ENCODE measurements at places on chromosomes 5 and 9.

- DNase-seq: no peak
Measured at GRCh38 chr5:114948986-114949621, 220.6 kb downstream of the TRIM36 start.

DNA sequence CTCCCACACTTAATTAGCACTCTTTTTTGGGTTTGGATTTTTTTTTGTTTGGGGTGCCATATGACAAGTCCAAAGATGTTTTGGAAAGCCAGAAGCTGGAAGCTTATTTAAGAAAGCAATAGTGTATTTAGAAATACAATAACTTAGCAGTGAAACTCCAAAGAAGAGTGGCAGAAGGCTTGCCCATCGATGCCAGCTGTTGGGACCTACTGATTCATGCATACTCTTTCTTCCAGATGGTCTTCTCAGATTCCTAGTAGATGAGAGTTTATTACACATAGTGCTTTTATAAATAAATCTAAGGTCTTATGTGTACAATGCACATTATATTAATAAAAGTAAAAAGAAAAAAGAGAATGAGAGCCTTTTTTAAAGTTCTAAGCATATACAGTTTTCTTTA is 374.6 kb downstream of the OSTF1 start:
- DNase-seq: no peak

DNA sequence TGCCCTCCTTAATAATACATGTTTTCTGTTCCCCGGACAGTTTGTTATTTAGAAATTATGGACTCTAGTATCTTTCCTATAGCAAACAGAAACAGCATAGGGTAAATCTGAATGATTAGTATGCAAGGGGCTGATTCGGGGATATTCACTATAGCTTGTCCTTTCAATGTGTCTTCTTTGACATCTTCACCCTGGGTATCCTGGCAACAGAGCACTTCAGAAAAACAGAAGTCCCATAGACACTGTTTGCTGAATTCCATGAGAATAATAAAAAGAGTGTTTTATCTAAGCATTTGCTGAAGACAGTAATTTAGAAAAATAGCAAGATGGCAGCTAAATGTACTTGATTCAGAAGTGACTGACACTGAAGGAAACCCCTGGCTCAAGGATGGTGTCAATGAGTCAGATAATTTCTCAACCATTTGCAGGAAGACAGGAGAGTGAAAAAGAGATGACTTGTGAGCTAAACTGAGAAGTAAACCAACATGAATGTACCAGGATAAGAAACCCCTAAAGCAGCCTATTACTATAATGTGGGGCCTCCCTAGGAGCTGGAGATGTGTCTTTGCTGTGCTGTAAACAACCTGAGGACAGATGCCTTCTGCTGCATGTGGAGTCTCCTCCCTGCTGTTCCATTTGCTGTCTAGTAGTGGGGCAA is 246.2 kb downstream of the MAN2A1 start:
- DNase-seq: no peak

GRCh38 chr5:12204761-12205160 is 300.5 kb upstream of the CTNND2 start:
- no peak for DNase-seq

- DNase-seq: no peak
Measured at GRCh38 chr5:168291964-168292785, 730 bp downstream of the WWC1 start.

- DNase-seq: no peak
Measured at GRCh38 chr5:12277504-12278192, 373.4 kb upstream of the CTNND2 start.

- DNase-seq: no peak
Measured at GRCh38 chr9:94826644-94827410, 100.3 kb downstream of the AOPEP start.

DNA sequence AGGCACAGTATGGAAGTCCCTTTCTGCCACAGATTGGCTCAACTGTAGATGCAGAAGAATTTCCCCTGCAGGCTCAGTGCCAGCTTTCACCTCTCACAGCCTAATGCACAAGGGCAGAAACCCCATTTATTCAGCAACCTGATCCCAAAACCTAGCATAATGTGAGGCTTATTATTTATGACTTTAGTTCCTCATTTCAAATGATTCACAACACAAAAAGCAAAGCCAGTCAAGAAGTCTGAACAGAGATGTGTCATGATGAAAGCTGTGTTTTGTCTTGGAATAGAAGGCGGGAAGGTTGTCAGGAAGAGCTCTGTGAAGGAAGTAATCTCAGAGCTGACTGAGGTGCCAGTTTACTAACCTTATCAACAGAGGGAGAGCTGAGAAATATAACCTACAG is 369.7 kb downstream of the LRRC70 start:
- DNase-seq: no peak

DNA sequence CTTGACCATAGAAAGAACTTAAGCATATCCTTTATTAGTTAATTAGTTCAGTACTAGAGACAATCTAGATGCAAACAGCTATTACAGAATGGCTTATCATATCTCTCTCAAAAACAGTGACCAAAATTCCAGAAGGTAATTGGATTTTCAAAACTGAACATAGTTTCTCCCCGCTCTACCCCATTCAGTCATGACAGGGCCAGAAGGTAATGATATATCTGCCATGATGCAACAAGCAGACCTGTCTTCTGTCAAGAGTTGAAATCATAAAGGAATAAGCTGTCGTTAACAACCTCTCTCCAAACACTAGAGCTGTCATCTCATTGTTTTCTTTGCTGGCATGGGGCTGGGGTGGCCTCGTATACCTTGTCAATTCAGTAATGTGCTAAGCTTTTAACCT is 200.5 kb upstream of the POU5F2 start:
- DNase-seq: no peak

DNA sequence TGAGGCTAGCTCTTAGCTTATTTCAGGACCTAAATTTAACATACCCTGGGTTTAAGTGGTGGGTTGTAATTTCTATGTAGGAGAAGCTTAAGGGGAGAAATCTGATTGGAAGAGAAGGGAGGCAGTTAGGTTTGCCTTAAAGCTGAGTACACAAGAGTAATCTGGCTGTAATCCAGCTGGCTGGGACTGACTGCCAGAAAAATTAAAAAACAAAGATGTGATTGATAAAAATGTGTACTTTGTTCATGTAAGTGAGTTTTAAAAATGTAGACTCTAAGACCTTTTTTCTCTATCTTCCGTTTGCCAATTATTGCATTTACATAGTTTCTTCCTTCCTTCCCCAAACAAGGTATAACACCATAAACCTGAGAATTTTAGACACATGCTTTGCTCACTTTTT is 17.5 kb upstream of the MSMP start:
- DNase-seq: no peak

- no peak for DNase-seq
Measured at GRCh38 chr9:93007529-93008058, 50.9 kb upstream of the SUSD3 start.

DNA sequence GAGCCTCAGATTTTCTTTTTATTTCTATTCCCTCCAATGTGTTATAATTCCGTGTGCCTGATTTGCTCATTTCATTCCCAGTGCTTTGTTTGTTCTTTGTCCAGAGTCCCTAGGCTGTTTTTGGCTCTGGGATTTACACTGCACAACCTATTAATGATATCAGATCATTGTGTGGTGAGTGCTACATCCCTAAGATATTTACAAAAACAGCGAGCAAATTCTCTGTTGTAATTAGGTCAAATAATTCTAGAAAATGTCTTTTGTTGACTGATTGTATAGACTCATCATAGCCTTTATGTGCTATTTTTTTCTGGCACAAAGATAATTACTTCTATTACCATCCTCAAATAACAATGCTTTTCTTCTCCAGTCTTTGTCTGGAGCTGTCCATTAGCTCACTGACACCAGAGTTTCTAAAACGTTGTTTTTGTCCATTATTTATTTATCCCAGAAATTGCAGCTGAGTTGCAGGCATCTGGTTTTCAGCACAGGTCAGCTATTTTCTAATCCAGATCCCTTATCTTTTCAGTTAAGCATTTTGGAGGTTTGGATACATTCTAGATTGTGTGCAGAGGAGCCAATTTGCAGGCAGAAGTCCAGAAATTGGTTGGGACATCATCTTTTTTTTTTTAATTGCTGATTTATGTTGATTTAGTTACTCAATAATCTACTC is 379.9 kb upstream of the DMAC1 start:
- no peak for DNase-seq

DNA sequence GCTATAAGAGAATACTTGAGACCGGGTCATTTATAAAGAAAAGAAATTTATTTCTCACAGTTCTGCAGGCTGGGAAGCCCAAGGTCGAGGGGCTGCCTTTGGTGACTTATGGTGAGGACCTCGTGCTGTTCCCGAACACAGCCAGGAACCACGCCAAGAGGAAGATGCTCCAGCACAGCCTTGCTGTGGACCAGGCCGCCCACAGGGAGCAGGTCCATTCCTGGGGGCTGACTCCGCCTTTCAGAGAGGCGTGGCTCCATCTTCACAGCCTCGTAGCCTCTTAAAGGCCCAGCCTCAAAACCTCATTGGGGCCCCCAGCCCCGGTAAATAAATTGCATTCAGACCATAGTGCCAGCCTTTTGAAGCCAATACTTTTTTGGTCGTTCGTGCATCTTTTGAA is 93.5 kb upstream of the CACNA1B start:
- DNase-seq: no peak

GRCh38 chr5:161498531-161498930 is 48.0 kb downstream of the GABRB2 start:
- no peak for DNase-seq

GRCh38 chr5:54882101-54882500 is 103.3 kb downstream of the ESM1 start:
- DNase-seq: no peak

- no peak for DNase-seq
Measured at GRCh38 chr5:124634228-124634739, 112.2 kb downstream of the ZNF608 start.

DNA sequence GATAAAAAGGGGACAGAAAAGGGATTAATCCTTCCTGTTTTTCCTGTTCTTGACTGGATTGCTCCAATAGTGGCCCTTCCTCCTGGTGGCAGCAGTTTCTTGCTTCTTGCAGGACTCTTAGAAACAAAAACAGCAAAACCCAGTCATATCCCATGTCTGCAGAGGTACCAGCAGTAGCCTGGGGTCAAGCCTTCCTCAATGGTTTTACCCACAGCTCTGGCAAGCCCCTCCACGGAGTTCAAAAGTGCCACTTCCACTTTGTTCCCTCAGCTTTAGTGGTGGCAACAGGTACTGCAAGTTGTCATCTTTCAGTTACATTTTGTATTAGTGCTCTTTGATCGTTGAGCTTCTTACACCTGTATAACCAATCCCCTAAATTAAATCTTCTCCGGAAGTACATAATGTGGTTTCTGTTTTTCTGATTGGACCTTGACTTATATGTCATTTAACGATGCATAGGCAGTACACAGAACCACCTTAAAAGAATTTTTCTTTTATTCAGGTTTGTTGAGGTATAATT is 8.7 kb upstream of the RANBP6 start:
- no peak for DNase-seq

DNA sequence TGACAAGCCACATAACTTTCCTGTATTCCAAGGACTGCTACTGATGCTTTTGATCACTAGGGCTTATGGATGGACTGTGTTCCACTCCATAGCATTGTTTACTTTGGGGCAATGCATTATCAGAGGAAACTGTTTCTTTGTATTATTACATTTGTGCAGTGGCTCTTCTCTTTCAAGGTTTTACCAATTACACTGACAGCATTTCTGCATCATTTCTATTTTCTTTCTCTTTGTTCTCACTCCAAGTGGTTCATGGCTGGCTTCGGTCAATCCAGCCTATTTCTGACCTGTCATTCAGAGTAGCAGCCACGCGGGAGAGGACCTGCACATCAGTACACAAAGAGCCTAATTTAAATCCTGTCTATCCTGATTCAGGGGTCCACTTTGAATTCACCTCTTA is 711.0 kb downstream of the TLE4 start:
- no peak for DNase-seq

GRCh38 chr5:24804221-24804681 is 159.5 kb upstream of the CDH10 start:
- no peak for DNase-seq

DNA sequence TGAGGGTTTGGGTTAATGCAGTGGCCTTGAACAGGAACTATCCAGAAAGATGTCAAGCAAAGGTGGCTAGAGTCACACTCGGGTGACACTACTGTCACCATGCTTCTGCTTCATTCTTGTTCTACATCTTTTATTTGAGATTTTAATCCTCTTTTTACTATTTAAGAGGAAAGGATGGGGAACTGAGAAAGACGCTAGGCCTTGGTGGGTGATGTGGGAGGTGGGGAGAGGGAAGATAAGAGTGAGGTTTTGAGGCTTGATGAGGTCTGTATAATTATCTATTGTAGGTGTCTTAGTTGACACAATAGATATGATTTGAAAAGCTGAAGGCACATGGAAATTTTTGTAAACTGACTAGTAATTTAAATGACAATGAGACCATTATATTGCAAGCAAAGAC is 3.5 kb upstream of the BASP1 start:
- DNase-seq: no peak

DNA sequence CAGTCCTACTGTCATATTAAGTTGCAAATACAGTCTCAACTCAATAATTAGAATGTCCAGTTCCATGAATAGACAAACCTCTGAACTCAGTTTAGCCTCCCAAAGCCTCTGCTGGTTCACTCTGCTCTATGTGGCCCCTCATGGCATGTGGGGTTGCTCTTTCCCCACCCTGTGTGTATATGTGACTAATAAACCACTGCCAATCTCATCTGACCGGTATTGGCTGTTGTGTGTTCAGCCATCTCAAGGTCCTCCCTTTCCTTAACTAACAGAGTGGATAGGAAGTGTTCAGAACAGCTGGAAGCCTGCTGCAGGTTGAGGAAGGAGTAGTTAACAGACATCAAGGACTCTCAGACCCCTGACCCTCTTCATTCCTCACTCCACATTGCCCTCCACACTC is 55.3 kb downstream of the IL33 start:
- no peak for DNase-seq

GRCh38 chr5:151085517-151086041 is 4.7 kb upstream of the TNIP1 start:
- DNase-seq: no peak

DNA sequence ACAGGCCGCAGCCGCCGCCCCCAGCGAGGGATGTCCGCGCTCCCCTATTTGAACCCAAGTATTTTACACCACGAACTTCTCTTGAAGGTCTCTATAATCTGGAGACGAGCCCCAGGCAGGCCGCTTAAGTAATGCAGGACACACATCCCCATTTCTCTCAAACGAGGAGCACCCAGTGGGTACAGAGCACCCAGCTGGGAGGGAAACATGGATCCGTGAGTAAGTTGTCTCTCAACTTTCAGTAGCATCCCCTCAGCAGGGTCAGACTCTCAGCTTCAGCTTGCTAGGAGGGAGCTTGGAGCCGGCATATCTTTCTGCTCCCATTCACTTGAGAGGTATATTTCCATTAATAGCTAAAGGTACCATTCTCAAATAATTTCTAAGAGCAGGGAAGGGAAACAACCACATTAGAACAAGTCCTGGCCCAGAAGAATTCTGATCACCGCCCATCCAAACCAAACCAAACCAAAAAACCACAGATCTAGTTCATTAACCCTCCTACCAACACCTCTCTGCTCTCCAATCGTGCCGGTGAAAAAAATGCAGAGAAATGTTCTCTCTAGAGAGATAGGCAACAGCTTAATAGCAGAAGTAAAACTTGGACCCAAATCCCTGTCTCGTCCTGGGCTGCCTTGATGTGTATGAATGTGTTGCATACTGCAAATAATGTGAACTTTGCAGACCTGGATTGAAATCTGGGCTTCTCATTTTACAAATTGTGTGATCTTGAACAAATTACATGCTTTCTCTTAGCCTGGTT is 910 bp downstream of the TDRD7 start:
- DNase-seq: no peak

Data from stimulated activated CD8-positive, alpha-beta memory T cell treated with anti-CD3 and anti-CD28 coated beads, Interleukin-2, amount 100 ng/mL, for 1 hour (primary cell).